Spinal cord (tissue), 10 donors: ENCODE measurements at places on chromosomes 1 and 21. TPM values are rescaled to one million over a fixed set of nuclear protein-coding genes. Genes with fewer than 3 reads are reported as not detected.

DNA sequence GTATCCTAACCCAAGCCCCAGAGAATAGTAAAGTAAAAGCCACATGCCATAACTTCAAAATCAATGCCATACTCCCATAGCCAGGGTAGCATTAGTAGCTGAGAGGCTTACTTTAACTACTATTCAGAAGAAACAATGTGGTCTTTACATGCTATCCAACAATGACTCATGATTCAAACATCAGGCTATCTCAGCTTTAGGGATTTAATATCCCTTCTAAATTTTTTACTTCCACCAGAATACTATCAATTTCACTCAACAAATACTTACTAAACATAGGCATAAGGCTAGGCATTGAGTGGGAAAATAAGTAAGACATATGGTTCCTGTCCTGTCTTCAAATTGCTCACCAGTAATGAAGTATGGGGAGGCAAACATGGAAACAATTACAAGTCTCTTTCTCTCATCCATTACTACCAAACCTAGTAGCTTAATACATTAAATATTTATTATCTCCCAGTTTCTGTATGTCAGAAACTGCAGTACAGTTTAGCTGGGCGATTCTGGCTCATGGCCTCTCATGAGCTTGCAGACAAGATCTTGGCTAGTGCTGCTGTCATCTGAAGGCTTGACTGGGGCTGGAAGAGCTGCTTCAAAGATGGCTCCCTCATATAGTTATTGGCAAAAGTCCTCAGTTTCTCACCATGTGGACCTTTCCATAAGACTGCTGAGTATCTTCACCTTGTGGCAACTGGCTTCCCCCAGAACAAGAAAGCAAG is 30.7 kb downstream of the EVI5 start:
- no peak for DNase-seq

- no peak for DNase-seq
These were observed 15.5 kb downstream of the LYPLAL1 start for GRCh38 chr1:219189021-219189824.

GRCh38 chr1:92805216-92805615 is 20.3 kb upstream of the EVI5 start:
- DNase-seq: no peak

DNA sequence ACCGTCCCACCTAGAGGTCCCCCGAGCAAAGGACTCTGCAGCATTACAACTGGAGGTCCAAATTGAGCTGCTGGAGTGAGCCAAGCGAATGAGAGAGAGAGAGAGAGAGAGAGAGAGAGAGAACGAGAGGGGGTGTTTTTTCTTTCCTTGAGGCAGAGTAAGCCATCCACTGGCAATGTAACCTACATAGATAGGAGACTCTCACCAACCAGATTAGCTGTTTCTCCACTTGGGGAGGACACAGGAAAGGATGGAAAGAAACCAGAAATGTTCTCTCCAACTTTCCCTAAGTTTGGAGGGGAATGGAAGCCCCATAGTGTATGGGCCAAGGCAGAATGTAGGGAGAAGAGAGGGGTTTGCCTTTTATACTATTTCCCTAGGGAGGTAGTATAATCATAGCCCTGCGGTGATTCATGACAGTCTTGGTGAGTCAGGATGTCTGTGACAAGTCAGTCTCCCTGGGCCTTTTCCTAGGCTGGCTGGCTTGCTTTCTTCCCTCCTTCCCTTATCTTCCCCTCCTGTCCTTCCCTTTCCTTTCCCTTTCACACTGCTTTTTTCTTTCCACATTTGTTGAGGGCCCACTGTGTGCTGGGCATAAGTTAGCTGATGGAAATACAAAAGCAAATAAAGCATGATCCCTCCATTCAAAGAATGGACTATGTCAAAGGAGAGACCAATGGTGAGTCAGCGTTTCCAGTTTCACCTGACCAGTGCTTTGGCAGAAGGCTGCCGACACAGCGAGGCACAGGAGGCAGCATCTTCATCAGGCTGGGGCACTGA is 7.1 kb downstream of the FNDC7 start:
- DNase-seq: no peak

- DNase-seq: no peak
These were observed 37.2 kb downstream of the KANK4 start for GRCh38 chr1:62281922-62282555.

- DNase-seq: no peak
These were observed 130.1 kb upstream of the SOD1 start for GRCh38 chr21:31529406-31529805.

DNA sequence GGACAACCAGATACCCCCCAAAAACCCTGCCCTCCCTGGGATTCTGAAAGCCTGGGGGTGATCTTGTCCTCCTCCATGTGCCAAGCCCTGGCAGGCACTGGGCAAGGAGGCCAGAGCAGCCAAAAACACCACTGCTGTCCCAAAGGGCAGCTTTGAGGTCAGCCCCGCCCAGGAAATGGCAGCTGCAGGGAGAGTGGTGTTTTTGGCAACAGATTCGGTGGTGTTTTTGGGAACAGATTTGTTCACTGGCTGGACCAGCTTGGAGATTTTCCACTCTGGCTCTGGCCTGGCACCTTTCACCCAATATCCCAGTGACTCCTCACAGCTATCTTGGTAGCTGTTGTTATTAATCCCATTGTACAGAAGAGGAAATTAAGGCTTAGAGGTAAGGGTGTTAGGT is 34.7 kb downstream of the LRP8 start:
- no peak for DNase-seq

DNA sequence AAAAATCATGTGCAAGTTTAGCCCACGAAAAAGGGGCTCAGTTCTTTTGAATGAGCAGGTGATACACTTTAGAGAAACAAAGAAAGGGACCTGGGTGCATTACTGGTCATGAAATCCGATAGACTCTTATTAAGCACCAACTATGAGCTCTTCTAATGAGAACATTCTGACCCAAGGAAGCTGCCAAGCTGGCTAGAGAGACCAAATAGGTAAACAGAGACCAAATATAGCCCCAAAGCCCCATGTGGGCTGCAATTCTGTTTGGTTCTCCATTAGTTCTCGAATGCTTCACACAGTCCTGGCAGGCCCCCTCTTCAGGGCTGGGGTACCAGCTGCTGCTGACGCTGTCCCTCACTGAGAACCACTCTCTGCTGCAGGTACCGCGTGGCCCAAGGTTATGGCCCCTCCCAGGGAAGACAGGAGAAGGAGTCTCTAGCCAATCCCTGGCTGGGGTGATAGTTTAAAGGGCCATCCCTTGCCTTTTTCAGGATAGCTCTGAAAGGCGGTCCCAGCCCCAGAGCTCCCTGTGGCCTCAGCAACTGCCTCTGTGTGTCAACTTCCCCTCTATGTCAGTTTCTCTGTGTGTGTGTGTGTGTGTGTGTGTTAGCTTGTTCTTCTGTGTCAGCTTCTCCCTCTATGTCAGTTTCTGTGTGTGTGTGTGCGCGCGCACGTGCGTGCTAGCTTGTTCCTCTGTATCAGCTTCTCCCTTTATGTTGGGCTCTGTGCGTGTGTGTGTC is 7.1 kb upstream of the UBXN10 start:
- DNase-seq: no peak

DNA sequence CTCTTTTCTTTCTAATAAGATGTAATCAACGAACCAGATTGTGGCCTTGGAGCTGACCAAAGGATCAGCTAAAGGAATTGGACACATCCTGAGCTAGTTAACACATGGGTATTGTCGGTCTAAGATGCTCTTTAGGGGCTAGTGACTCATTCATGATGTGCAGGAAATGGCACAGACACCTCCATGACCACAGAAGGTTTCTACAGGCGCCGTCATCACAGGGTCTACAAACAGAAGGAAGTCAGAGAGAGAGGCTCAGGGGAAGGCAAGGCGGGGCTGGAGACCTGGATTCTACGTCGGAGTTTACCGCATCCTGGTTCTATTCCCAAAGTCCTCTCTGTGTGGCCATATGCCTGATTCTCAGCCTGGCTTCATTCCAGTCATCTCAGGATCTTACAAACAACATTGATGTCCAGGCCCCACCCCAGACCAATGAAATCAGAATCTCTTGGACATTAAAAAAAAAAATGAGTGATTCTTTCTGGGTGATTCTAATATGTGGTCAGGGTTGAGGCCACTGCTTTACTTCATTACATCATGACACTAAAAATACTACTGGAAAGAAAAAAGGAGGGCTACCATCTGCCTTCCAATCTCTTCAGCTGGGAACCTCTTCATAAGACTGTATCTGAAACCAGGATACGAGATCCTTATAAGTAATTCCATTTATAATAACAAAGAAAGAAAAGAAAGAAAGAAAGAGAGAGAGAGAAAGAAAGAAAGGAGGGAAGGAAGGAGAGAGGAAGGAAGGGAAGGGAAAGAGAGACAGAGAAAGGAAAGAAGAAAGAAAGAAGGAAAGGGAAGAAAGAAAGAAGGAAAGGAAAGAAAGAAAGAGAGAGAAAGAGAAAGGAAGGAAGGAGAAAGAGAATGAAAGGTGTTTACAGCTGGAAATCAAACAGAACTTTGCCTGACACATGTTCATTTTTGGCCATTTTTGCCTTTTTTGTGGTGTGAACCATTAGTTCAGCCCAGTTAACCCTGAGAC is 11.6 kb upstream of the KCNJ15 start:
- DNase-seq: no peak

DNA sequence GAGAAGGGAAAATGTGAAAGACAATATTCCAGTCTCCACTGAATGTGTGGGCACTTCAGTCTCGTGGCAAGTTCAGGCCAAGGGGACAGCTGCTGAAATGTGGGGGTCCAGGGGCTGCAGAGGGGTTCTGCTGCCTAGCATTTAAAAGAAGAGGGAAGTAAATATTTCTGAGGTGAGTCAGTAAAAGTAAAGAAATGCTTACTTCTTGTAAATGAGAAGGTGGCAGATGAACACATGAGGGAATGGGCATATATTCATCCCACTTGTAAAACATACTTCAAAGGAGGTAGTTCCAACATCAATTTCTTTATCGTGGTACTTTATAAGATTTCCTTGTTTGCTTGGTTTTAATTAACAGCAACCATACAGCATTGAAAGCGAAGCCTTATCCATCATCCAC is 63.1 kb upstream of the HIVEP3 start:
- DNase-seq: no peak

GRCh38 chr1:33155877-33156538 is 25.8 kb downstream of the TRIM62 start:
- DNase-seq: no peak

- no peak for DNase-seq
These were observed 1.4 kb downstream of the PDPN start for GRCh38 chr1:13584876-13585611.

- DNase-seq: no peak
These were observed 586.0 kb downstream of the PTBP2 start for GRCh38 chr1:97307568-97307967.

GRCh38 chr1:215018555-215018954 is 64.0 kb upstream of the KCNK2 start:
- no peak for DNase-seq

GRCh38 chr21:17513214-17514123 is 626 bp downstream of the CXADR start:
- DNase-seq: no peak

DNA sequence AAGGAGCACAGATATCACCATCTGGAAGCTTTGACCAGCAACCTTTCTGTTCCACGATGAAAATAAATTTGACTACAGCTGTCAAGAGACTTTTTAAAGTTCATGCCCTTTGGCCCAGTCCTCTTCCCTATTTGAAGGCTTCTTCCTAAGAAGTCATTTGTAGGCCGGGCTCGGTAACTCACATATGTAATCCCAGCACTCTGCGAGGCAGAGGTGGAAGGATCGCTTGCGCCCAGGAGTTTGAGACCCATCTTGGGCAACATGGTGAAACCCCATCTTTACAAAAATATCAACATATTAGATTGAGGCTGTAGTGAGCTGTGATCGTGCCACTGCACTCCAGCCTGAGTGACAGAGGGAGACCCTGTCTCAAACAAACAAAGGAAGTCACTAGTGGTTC is 58.3 kb upstream of the IFFO2 start:
- no peak for DNase-seq

GRCh38 chr1:15246960-15247614 is at the start of gene FHAD1:
Gene FHAD1 (plus strand): TSS chr1:15247223. CDS start chr1:15251785, 4,562 bp downstream.
- DNase-seq: peak; percentile 36

- no peak for DNase-seq
These were observed 79.3 kb upstream of the ATF3 start for GRCh38 chr1:212529211-212529741.

- peak; percentile 78 for DNase-seq
These were observed 65.5 kb downstream of the UBE2U start for GRCh38 chr1:64268653-64269557.

DNA sequence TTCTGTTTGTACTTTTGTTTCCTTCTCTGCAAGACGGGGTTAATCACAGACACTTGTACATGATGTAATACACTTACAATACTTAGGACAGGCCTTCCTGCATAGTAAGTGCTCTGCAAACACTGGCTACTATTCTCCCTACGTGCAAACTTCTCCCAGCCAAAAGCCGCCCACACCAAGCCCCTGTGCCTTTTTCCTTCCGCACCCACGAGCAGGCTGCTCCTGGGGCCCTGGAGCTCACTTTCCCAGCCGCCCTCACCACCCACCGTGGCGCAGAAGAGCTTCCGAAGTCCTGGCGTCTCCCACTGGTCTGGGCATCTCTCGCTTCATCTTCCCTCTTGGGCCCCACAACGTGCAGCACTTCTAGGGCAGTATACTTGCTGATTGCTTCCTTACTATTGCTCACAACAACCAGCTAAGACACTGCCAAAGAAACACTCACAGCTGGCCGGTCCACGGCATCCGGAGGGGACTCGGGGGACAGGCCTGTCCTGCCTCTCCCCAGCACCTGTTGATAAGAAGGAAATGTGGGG is 22.5 kb upstream of the GPR157 start:
- no peak for DNase-seq

- DNase-seq: no peak
These were observed 1372.9 kb upstream of the ADGRL2 start for GRCh38 chr1:80427881-80428280.

- DNase-seq: no peak
These were observed 127.3 kb downstream of the SIK1 start for GRCh38 chr21:43299441-43300277.

DNA sequence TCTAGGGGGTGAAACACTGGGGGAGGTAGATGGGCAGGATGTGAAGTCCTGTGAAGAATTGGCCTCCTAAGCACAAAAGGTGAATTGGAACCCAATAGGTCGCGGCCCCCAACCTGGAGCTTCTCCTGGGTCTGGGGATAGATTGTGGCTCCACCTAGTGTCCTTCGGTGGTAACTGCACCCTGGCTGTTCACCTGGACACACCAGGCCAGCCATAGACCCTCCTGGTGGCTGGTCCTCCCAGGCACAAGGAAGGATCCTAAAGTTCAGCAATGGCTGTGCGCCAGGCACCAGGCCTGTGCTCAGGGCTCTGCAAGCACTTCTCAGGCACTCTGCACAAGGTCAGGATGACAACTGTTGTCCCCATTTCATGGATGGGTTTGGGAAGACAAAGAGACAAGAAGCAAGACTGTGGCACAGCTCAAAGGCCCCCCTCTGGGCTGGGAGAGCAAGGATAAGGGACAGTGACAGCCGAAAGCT is 13.5 kb downstream of the ESPN start:
- DNase-seq: peak; percentile 72

GRCh38 chr1:153390938-153391710 is at the start of gene S100A8:
Gene S100A8 (minus strand): TSS chr1:153391073. CDS start chr1:153390535, 538 bp downstream.
- DNase-seq: no peak

GRCh38 chr1:111903148-111903870 is 86.2 kb downstream of the KCND3 start:
- DNase-seq: no peak

Gene LMX1A
- 4.4 TPM for total RNA-seq

Gene TEX38
- total RNA-seq: not detected

Gene OR2AK2
- total RNA-seq: 0.44 TPM

Gene OPRD1
- 0.28 TPM for total RNA-seq

Gene PDE9A
- total RNA-seq: 15.3 TPM

Gene PLEKHA6
- 22.1 TPM for total RNA-seq

Gene RNF223
- total RNA-seq: not detected

Gene MACO1
- total RNA-seq: 31.0 TPM

Gene S100A7A
- not detected for total RNA-seq

Gene CYP2J2
- 5.0 TPM for total RNA-seq

Gene PTBP2
- total RNA-seq: 147 TPM

Gene CA14
- total RNA-seq: 33.7 TPM
